Suprapubic skin (tissue), 4 donors: ENCODE measurements at places on chromosomes 2 and 18. TPM values are rescaled to one million over a fixed set of nuclear protein-coding genes. Genes with fewer than 3 reads are reported as not detected.

DNA sequence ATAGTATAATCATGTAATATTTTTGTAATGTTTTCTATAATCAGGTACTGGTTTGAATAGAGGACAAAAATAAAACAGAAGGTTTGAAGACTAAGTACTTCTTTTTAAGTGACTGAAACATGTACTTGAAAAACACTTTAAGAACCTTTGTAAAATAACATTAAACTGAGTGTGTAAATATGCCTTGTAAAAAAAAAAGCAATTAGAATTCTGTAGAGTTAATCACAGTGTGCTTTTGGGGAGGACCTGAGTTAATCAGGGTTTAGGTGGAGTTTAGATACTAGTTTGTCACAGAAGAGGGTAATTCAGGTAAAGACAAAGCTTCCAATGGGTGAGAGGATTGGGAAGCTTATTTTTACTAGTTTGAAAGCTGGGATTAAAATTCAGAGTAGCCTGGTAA, 10.3 kb downstream of the MBD5 start:
- DNase-seq: no peak

DNA sequence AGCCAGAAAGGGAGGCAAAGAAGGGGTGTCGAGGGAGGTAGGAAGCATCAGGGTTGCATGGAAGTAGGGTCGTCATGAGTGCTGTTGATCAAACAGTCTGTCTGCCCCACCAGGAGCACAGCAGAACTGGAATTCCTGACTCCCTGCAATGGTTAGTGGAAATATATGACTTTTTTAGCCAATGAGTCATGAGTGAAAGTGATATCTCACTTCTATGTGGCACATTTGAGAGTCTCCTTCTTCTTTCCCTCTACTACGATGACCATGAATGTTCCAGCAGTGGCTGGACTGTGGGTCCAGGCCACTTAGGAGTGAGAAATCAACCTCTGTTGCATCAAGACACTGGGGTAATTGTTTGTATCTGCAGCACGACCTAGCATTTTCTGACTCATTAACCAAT, 199.5 kb downstream of the TTC32 start:
- no peak for DNase-seq

- no peak for DNase-seq
These were observed 15.0 kb upstream of the CTDP1 start for GRCh38 chr18:79664525-79665125.

DNA sequence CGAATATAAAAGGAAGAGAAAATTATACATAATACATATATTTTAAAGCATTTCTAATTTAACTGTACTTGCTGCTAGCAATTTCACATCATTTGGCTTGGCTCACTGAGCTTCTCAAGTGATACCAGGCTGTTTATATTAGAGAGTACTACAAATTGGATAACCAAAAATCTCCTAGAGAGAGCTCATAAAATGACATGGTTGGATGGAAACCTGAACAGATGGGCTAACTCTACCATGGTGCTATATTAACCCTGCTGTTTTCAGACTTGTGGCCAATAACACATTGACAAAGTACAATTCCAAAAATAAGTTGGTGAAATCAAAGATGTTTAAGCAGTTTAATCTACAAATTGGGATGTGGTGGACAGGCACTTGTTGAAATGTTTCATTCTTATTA, 364.4 kb upstream of the GCFC2 start:
- no peak for DNase-seq

DNA sequence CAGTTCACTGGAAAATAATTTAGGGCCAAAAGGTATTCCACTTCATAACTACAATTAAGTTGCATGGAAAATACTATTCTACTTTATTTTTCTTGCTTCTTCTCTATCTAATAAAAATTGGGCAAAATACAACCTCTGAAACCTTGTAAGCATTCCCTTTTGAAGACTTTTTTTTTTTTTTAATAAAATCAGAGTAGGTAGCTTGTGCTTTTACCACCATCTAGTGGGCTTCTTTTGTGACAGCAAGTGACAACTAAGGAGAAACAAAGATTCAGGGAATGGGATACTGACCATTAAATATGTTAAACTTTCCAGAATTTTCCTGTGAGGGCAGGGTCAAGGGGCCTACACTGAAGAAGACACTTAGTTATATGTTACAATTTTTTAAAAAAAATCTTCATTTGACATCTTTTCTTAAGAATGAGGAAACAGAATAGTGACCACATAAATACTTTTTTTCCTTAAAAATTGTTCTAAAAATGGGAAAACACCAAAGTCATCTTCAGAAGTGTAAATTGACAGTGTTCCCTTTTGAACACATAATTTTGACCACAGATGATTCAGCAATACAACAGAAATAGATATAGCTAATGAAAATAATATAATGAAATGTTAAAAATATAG, 1183.2 kb upstream of the ACVR2A start:
- DNase-seq: no peak

DNA sequence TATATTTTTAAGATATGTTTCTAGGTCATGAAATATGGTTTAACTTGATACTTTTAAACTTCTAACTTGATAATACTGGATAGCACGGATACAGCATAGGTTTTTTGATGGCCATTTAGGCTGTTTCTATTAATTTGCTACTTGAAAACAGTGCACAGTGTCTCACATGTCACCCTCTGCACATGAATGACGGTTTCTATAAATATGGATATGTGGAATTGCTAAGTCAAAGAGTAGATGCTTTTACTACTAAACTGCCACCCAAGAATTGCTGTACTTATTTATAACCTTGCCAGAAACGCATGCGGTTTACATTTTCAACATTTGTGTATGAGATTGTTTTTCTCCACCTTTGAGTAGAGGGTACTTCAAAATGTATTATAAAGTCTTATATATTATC, 174.6 kb upstream of the LYPD1 start:
- no peak for DNase-seq

DNA sequence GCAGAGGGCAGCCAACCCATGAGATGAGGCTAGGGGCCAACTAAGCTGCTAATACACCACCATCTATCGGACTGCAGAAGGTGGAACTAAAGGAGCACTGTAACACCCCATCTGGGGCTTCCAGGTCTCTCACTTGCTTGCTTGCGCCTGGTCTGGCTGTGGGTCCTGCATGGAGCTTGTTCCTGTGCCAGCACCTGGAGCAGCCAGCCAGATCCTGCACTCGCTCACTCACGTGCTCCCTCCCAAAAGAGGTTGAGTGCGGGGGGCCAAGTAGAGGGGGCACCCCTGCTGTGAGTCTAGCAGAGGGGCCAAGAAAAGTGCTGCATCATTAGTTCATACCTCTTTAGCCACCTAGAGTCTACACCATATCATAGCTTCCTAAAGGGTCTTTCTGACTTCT, 250.9 kb downstream of the LRRTM4 start:
- DNase-seq: no peak

DNA sequence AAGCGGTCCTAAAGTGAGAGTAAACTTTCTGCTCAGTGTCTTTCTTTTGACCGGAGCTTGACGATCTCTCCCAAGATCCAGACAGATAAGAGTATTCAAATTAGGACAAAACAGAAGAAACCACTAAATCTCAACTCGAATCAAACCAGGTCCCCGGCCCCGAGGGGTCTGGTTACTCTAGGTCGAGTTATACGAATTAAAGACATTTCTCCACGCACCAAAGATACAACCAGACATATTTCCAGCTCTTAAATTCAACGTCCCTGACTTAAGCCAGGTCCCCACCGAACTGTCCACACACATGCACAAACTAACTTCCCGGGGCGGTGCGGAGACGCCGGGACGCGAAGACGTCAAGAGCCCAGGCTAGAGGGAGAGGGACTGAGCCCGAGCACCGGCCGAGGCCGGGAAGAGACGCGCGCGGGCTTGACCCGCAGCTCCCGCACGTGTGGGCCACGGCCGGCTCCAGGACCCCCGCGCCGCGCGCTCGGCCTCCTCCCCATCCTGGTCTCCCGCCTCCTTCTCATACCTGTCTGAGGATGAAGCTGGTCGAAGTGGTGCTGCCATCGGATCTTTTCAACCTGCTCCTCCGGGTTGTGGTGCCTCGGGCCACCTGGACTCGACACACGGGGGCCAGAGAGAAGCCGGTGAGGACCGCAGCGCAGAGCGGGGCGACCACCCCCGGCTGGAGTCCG, 896 bp downstream of the CACNB4 start:
- DNase-seq: peak; percentile 68

- no peak for DNase-seq
These were observed 12.4 kb downstream of the NABP1 start for GRCh38 chr2:191690327-191690726.

DNA sequence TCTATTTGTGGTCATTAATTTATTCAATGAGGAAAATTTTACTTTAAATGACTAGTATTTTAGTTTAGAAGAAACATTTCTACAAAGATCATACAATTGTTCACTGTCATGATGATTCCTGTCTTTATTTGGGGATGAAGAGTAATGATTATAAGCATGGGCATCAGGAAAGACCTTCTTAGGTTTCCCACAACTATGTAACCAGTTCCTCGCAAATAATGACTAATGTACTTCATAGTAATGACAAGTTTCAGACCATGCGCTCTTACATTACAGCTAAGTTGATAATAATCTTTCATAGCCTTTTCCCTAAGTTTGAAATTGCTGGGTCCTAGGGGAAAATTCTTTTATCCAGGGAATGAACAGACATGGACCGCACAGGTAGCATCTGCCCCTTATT, 90.5 kb downstream of the MYO5B start:
- DNase-seq: no peak

- DNase-seq: no peak
These were observed 62.9 kb downstream of the MIB1 start for GRCh38 chr18:21803495-21803894.

- DNase-seq: no peak
These were observed 82.9 kb downstream of the DYNAP start for GRCh38 chr18:54673936-54674335.

KCMF1 gene
- 32.0 TPM for total RNA-seq

TUBA3E gene
- not detected for total RNA-seq

ALPG gene
- not detected for total RNA-seq

IL1RN gene
- total RNA-seq: 135 TPM

NEB gene
- total RNA-seq: 7.7 TPM

KRCC1 gene
- total RNA-seq: 22.1 TPM

MBD1 gene
- total RNA-seq: 110 TPM

EVA1A gene
- 9.5 TPM for total RNA-seq

MROH2A gene
- not detected for total RNA-seq

IL36RN gene
- total RNA-seq: 42.7 TPM

FEV gene
- not detected for total RNA-seq

DLX2 gene
- total RNA-seq: 0.30 TPM

SPATA3 gene
- total RNA-seq: not detected
